ENCODE measurements at places on chromosomes 2 and 18.

GRCh38 chr2:126856403-126856802 lies 42.3 kb upstream of the TEX51 start:
- no peak for DNase-seq

- no peak for DNase-seq
These were observed 17.9 kb upstream of the ARHGAP25 start for GRCh38 chr2:68716604-68717304.

GRCh38 chr2:148971547-148971946 lies 67.0 kb upstream of the LYPD6B start:
- DNase-seq = no peak

DNA sequence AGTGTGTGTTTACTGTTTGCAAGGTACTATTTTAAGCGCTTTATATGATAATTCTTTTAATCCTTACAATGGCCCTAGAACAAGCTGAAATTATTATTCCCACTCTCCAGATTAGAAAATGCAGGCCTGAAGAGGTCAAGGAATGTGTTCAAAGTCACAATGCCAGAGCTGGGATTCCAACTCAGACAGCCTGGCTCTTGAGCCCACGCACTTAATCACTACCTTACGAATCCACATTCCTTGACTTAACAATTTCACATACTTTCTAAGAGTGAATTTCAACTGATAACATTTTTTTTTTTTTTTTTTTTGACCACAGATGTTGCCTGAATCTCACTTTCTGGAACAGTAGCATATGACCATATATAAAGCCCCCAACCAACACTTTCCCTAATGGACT lies 400.3 kb downstream of the NCKAP5 start:
- no peak for DNase-seq

- no peak for DNase-seq
These were observed 47.6 kb downstream of the CPO start for GRCh38 chr2:206986943-206987342.
